ENCODE measurements at places on chromosomes 3 and 15.
A peak's percentile ranks its signal among the peaks of the same experiment; 100 is the strongest.

GRCh38 chr15:82680200-82681102, 29.2 kb downstream of the AP3B2 start:
- no peak for DNase-seq

GRCh38 chr3:14317057-14317553, 85.3 kb upstream of the SLC6A6 start:
- no peak for DNase-seq

GRCh38 chr3:72848703-72849081, 447 bp upstream of the SHQ1 start:
- peak; percentile 56 for DNase-seq

DNA sequence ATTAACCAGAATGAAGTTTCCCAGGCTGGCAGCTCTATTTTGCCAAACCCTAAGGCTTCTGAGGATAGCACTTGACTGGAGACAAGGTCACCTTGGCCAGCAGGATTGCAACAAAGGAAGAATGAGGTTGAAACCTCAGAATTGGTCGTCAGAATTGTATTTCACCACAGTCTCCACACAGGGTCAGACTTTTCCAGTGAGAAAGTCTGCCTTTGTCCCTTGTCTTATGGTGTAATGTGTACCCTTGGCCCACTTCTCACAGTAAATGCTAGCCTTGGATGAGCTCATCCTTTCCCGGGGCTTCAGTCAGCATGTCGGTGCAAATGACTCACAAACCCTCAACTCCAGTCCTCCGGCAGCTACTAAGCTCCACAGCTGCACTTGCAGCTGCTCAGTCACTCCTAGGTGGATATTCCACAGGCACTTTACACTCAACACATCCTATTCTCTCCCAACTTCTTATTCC, 19.7 kb downstream of the SSR3 start:
- DNase-seq = peak; percentile 47

GRCh38 chr3:193520738-193521137, 34.0 kb downstream of the ATP13A4 start:
- DNase-seq = no peak

- DNase-seq = peak; percentile 64
Measured at GRCh38 chr15:64845183-64845611, 3.5 kb downstream of the PLEKHO2 start.

DNA sequence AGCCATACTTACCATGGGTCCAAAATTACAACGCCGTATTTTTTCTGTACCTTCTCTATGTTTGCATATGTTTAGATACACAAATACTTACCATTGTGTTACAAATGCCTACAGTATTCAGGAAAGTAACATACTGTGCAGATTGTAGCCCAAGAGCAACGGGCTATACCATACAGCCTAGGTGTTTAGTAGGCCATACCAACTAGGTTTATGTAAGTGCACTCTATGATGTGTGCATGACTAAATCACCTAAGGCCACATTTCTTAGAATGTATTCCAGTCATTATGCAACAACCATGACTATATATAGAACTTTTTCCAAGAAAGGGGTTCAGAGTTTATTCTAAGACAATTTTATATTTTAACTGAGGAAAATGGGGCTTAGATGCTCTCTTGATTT, 411.7 kb downstream of the MAGI1 start:
- peak; percentile 4 for DNase-seq

- DNase-seq = no peak
Measured at GRCh38 chr3:160001850-160002623, 13.4 kb downstream of the IL12A start.

DNA sequence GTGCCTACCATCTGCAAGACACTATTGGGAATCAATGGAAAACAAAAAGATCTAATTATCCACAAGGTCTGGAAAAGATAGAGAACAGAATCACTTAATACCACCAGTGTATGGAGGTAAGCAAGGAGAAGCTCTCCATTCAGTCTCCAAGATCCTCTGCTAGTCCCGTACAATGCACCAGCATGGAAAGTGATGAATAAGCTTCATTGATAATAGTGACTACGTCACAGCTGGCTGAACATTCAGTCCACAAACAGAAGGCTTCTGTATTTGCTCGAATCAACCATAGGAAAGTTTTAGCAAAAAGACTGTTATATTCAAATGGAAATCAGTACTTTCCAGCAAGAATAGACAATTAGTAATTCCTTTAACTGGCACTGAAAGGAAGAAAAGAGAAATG, 42.9 kb downstream of the IGSF11 start:
- no peak for DNase-seq

DNA sequence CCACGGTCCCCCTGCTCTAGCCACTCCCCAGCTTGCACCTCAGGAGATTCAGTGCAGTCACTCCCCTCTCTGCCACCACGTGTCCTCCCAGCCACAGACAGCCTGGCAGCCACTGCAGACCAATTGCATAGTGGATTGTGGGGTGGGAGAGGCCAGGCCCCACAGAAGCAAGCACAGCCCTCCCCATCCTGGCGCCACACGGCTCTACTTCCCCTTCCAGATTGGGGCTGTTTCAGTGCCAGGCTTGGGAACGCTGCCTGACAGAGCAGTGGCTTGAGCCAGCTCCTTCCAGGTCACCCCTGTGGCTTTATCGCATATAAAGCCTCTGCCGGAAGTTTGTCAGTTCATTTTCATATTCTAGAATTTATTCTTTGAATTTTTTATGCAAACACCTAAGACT, 90.7 kb downstream of the TMEM266 start:
- DNase-seq = peak; percentile 62

GRCh38 chr15:98668566-98669308, 20.4 kb downstream of the IGF1R start:
- DNase-seq = no peak

DNA sequence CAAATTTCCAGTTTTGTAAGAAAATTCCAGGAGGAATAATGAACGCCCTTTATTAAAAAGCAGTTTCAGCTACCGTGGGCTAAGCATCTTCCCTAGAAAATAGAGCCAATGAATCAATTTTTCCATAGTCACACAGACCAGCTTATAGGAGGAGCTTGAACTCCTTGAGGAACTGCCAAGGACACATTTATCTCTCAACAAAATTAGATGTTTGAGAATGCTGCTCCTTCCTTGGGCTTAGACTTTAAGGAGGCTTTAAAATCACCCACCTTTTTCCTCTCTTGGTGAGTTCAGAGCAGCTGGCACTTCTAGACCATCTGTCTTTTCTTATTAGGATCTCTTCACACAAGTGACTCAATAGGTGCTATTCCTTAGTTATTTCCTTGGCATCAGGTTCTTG, 588.0 kb downstream of the SQOR start:
- DNase-seq = no peak

GRCh38 chr3:125166599-125167136, 45.9 kb downstream of the SLC12A8 start:
- no peak for DNase-seq

- DNase-seq = no peak
Measured at GRCh38 chr3:38359038-38359437, 12.5 kb downstream of the XYLB start.

- no peak for DNase-seq
Measured at GRCh38 chr15:98692213-98692612, 43.9 kb downstream of the IGF1R start.

DNA sequence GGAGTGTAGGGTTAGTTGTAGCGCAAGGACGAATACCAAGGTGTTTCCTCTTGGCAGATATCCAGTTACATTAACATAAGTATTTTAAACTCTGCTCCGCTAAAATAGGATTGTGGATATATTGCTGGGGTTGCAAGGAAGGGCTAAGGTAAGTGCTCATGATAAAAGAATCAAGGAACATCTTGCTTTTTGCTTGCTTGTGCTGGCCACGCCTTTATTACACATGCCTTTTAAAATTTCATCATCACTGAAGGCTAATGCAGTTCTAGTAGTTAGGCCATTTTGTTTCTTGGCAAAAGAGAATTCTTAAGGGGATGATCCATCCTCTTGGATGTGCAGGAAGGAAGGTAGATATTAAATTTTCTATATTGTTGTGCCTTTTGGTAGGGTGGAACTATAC, 415.6 kb upstream of the TPM1 start:
- DNase-seq = no peak

DNA sequence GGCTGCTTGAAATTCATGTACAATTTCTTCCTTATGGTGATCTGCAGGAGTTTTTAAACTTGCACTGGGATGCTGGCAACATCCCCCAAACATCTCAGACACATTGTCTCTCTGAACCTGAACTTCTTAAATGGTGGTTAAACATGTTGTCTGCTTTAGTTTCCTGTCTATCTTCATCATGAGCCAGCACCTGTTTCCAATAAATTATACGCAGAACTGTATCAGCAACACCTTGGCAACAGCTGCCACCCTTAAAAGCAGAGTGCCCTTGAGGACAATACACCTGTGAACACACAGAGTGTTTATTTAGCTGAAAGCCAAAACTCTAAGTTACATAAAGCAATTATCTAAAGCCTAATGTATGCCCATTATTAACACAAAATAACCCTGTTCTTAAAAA, 242.9 kb downstream of the WNT5A start:
- no peak for DNase-seq

DNA sequence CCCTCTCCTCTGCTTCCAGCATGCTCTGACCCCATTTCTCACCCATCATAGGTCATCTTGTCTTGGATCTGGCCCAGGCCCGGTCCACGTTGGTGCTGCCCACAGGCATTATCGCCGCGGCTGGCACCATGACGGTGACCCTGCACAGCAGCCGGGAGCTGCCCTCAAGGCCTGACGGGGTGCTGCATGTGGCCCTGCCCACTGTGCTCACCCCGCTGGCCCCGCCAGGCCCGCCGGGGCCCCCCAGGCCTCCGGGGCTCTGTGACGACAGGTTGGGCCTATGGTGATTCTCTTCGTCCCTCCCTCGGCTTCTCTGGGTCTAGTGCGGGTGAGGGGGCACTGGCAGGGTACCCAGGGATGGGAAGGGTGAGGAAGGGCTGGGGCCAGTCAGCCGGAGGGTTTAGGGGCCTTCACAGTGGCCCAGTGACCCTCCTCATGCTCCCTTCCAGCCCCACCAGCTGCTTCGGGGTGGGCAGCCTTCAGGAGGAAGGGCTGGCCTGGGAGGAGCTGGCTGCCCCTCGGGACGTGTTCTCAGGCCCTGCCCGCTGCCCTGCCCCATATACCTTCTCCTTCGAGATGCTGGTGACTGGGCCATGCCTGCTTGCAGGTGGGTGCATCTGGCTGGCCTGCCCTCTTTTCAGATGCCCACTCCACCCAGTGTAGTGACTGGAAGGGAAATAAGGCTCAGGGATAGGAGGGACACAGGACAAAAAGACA, 3.9 kb downstream of the VWA5B2 start:
- DNase-seq = no peak

DNA sequence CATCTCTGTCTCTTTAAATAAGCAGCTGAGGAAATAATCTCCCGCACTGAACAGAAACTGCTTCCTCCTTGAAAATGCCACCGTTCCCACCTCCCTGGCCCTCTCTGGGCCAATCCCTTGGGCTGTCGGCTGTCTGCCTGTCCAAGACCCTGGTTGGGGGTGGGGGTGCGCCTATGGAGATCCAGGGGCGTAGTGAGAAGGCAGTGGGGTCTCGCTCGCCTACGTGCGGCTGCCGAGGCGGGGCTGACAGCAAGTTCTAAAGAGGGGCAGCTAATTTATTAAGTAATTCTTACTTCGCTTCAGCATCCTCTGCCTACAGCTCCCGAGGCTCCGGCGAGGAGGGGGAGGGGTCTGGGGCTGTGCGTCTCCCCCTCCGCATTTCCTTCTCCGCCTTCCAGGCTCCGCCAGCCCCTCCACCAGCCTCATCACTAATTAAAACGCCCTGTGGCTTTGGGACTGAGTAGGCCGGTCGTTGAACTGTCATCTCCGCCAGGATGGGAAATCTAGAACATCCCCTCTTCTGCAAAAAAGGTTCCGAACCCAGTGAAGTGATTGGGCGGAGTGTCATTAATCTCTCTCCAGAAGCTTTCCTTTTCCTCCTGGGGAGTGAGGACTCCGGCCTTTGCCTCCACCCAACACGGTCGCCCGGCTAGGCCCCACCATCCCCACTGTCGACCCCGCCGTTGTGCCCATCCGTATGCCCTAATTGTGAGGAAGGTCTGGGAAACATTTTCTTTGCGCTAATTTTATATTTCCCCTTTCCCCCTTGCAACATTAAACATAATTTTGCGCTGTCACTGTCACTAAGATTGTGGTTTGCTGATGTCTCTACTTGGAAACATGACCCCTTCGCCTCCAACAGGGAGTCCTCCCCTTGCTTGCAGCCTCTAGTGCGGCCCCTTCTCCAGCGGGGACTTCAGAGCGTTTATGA, 16.9 kb downstream of the NR2F2 start:
- peak; percentile 90 for DNase-seq

DNA sequence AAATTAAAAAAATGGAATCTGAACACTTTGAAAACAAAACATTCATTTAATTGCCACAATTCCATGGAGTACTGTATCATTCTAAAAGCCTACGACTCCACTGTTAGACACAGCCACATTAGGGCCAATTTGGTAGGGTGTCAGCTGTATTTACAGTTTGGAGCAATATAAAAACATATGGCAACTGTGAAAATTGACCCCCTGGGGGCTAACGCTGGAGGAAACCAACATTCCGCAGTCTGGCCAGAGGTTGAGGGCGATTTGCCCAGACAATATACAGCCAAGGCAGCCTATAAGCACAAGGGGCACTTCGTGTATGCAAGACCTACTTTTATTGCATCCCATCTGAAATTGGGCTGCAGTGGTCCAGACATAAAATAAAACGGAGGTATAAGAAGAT, 476.5 kb upstream of the WNT5A start:
- no peak for DNase-seq

GRCh38 chr15:67413770-67414390, 107.1 kb upstream of the C15orf61 start:
- DNase-seq = peak; percentile 8

DNA sequence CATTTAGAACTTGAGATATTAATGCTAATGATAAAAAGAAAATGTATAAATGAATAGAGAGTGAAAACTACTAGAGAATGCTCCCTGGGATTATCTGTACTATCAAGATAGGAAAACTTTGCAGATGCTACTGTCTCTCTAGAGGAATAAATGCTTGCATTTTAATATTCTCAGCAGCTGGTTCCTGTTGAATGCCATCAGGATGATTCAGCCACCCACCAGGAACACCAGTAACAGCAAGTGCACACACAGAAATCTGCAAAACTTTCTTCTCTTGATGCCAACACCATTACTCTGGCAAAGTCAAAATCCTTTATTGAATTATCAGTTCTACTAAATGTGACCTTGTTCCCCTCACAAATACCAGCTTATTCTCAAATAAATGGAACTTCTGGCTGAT, 148.4 kb downstream of the TIGIT start:
- no peak for DNase-seq

- DNase-seq = peak; percentile 72
Measured at GRCh38 chr3:47475029-47475569, 642 bp downstream of the SCAP start.
